ENCODE measurements at places on chromosomes 4 and X.
A peak's percentile ranks its signal among the peaks of the same experiment; 100 is the strongest.

DNA sequence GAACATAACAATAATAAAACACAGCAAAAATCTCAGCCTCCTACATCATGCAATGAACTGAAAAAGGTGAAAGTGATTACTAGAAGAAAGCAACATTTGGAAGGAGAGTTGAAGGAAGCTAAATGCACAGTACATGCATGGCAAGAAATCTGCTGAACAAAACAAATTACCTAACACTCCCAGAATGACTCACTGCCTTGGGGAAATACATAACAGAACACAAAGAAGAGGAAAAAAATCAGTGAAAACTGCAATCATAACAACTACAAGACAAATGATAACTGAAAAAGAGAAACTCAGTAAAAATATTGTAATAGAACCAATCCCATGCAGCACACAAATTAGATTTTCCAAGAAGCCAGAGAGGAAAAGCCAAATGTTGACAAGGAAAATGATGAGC is 1513.2 kb downstream of the ARAP2 start:
- DNase-seq: peak; percentile 87

DNA sequence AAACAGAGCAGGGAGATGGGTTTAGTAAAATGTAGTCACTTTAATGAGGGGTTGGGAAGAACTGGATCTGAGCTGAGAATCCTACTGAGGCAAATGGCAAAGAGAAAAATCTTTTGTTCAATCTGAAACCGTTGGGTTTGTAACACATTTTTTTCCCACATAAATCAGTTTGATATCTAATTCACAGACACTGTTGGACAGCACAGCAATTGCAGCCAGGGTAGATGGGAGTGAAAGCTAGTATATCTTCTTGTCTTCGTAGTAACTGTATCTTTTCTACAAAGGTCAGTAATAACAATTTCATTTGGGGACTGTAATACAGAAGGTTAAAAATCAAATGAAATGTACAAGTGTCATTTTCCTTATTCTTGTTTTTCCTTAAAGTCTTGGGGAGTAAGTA is 649.5 kb upstream of the ATOH1 start:
- DNase-seq: no peak

- peak; percentile 55 for DNase-seq
Observed at GRCh38 chr4:128979934-128980333, 113.4 kb downstream of the SCLT1 start.

DNA sequence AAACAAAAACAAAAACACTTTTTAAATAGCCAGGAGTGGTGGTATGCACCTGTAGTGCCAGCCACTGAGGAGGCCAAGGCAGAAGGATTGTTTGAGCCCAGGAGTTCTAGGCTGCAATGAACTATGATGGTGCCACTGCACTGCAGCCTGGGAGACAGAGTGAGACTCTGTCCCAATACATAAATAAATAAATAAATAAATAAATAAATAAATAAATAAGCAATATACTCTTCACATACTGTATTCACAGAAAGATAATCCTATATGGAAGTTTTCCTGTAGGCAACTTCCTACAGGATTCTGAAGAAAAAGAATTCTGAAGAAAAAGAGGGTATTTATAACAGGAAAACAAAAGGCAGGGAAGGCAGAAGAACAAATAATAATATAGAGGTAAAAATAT is 293.3 kb upstream of the GRIA3 start:
- no peak for DNase-seq

DNA sequence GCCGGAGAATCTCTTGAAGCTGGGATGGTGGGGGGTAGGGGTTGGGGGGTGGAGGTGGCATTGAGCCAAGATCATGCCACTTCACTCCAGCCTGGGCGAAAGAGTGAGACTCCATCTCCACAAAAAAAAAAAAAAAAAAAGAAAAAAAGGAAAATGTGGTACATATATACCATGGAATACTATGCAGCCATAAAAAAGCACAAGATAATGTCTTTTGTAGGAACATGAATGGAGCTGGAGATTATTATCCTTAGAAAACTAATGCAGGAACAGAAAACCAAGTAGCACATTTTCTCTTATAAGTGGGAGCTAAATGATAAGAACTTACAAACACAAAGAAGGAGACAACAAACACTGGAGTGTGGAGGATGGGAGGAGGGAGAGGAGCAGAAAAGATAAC is 188.5 kb downstream of the APBB2 start:
- no peak for DNase-seq

DNA sequence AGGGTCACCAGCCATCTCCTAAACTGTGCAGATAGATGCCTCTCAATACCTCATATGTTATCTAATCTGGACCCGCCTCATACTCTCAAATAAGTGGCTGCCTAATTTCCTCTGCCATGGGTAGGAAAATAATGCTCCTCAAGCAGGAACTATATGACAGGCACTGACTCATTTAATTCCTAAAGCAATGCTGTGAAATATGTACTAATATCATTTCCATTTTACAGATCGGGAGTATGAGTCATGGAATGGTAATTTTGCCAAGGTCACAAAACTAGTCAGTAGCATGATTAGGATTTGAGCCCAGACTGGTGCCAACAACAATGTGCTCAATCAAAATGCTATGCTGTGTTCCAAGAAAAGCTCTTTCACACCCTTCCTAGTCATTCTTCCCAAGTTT is 3.0 kb upstream of the NXT2 start:
- DNase-seq: no peak

All from muscle of leg (tissue), 16 donors.